Stimulated activated CD4-positive, alpha-beta T cell treated with anti-CD3 and anti-CD28 coated beads, Interleukin-4, amount 100 ng/mL, for 4 hours (primary cell): ENCODE measurements at places on chromosomes 12 and 14.

DNA sequence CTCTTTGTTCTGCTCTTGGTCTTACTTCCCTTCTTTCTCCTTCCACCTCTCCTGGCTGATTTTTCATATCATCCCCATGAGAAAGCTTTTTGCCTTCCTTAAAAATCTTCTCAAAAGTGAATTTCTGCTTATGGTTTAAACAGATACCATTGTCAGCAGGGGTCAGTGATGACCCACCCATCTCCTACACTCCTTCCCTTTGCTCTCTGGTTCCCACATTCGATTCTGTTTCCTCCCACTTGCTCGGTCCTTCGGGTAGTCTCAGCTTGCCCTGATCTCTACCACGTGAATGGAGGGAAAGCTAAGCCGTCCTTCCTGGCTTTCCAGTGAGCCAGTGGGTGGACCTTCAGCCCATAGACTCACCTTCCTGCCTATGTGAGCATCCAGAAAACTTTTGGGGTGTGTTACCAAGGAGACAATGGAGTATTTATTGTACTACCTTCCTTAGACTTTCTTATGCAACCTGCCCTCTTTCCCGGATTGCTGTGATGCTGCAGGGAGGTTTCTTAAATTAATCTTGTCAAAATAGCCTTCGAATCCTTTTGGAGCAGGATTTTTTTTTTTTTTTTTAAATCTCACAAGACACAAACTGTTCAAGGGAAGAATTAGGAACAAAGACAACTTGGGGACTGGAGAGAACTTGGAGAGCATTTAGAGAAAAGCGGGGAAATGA lies 306.3 kb downstream of the CACNA1C start:
- no peak for DNase-seq

- DNase-seq = no peak
These were observed 59.3 kb upstream of the CCDC91 start for GRCh38 chr12:28130625-28131598.

DNA sequence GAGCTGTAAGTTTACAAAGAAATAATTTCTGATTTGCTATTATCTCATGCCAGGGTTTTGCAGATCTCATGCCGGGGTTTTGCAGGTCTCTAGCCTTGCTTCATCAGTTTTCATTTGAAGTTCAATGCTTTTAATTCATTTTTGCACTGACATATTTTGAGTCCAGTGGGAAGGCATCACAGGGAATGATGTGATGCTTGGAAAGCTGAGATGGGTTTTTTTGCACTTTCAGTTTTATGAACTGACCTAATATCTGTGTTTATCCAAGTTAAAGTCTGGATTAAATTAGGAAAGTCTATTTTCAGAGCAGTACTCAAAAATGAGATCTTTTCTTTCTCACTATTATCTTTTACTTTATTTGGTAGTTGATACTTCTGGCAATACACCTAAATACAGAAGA lies 23.6 kb upstream of the REP15 start:
- no peak for DNase-seq

- DNase-seq = no peak
These were observed 35.0 kb upstream of the MANSC4 start for GRCh38 chr12:27814851-27815591.

- peak; percentile 47 for DNase-seq
These were observed 23.8 kb upstream of the LRTM2 start for GRCh38 chr12:1796515-1797010.

DNA sequence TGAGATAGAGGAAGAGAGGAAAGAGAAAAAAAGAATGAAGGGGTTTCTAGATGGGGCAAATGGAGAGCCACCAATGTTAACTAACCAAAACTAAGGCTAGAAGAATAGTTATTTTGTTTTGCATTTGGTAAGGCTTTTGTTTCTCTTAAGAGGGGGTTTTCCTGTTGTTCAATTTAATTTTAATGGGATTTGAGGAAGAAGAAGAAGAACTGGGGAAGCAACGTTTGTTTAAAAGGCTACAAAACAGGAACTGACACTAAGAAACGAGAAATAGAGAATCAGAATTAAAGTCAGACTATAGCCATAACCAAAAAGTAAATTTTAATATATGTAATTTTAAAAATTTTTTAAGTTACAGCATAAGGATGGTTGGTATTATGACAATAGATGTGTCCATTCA lies 13.7 kb downstream of the TXNDC16 start:
- DNase-seq = no peak

- DNase-seq = no peak
These were observed 442 bp downstream of the FLVCR2 start for GRCh38 chr14:75578786-75579337.

DNA sequence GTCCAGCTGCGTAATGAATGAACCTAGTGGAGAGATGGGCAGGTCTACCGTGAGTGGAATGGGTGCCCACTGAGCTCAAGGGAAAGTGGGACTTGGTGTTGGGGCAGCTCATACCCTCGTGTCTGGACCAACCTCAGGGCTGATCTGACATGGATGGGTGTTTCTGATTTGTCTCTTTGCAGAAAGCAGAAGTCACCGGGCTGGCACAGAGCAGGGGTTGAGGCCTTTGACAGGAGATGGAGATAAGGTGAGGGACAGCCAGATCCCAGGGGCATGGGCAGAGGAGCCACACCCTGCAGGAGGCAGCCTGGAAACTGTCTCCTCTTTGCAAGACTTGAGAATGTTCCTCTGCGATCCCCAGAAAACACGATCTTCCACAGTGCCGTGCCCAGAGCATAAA lies 20.9 kb upstream of the PPP1CC start:
- no peak for DNase-seq
